Posterior cingulate gyrus (tissue), 11 donors: ENCODE measurements at places on chromosomes 1 and 21.
A peak's percentile ranks its signal among the peaks of the same experiment; 100 is the strongest.

- no peak for DNase-seq
Measured at GRCh38 chr1:24773618-24774017, 28.4 kb downstream of the CLIC4 start.

- no peak for DNase-seq
Measured at GRCh38 chr1:15504436-15504835, 19.6 kb downstream of the CASP9 start.

GRCh38 chr1:208151728-208152598, 92.2 kb downstream of the PLXNA2 start:
- DNase-seq: no peak

- DNase-seq: no peak
Measured at GRCh38 chr1:219460896-219461815, 151.7 kb downstream of the ZC3H11B start.

- peak; percentile 82 for DNase-seq
Measured at GRCh38 chr1:26696654-26697430, 1.0 kb downstream of the ARID1A start.

DNA sequence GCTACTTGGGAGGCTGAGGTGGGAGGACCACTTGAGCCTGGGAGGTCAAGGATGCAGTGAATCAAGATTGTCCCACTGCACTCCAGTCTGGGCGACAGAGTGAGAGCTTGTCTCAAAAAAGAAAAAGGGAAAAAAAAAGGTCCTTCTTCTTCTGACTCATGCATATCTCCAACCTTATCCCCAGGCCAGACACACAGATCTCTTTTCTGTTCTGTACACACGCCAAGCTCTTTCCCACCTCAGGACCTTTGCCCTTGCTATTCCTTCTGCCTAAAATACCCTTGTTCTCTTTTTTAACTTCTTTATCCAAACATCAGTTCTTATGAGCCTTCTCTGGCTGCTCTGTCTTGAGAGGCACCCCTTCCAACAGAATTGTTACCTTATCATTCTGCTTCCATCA, 22.1 kb downstream of the PLEKHO1 start:
- DNase-seq: no peak

DNA sequence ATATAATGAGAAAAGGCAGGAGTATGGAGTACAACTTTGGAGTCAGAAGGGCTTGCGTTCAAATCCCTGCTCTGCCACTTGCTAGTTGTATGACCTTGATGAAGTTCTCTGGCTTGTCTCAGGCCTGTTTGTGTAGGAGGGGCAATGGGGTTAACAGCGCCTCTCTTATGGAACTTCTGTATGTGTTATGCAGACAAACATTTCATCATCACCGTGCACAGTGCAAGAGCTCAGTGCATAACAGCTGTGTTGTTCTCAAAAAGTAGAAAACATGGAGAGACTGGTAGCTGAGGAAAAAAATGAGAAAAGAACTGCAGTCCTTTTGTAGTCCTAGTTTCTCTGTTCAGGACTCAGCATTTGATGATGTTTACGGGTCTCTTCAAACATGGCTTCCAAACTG, 10.4 kb upstream of the ZNF648 start:
- no peak for DNase-seq

GRCh38 chr1:9069326-9070100, at the start of gene SLC2A5:
Gene SLC2A5 (minus strand): TSS chr1:9069635. CDS start chr1:9069536, 99 bp downstream.
- DNase-seq: no peak

GRCh38 chr1:95537176-95537575, 303.2 kb downstream of the RWDD3 start:
- DNase-seq: no peak

GRCh38 chr21:40902299-40902698, 55.3 kb upstream of the DSCAM start:
- peak; percentile 15 for DNase-seq

DNA sequence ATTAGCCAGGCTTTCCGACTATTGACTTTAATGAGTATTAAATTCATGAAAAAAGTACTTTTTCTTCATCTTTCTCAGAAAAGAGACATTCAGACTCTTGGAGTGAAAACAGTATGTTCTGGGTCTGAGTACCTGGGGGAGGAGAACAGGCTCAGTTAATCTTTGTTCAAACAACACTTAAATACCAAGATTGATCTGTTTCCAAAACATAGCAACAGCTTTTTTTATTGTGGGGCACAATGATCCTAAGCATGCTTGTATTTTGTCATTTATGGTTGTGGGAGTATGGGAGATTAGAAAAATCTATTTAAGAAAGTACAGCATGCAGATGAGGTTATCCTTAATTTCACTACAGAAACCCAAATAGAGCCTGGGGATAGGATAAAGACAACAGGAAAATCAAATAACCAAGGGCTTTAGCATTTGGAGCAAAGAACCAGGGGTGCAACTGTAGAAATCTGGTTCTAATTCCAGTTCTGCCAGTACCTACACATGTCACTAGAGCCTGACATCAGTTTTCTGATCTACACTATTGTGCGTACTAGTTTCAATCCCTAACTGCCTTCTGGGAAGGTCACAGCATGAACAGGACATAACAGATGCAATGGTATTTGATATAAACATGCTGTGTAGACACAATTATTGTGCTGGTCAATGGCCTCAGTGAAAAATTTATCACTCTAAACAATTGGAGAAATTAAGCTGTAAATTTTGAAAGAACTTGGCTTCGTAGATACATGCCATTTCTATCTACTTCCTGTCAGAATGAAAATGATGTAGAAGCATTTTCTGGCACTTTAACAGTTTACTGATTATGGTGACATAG, 91.2 kb downstream of the KCNK1 start:
- no peak for DNase-seq

DNA sequence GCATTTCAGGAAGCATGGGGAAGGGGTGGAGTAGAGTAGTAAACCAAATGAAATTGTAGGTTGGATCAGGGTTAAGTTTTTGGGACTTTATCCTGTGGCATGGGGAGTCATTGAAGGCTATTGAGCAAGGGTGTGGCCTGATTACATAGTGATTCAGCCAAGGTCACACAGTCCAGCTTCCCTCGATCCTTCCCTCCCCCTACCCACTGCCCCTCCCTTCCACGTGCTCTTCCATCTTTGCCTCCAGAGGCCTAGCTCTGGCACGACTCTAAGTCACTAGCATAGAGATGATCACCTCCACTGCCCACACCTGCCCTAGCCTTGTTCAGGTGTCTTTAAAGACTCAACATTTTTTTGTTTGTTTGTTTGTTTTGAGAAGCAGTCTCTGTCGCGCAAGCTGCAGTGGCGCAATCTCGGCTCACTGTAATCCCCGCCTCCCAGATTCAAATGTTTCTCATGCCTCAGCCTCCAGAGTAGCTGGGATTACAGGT, 37.2 kb upstream of the SLC9A1 start:
- no peak for DNase-seq

DNA sequence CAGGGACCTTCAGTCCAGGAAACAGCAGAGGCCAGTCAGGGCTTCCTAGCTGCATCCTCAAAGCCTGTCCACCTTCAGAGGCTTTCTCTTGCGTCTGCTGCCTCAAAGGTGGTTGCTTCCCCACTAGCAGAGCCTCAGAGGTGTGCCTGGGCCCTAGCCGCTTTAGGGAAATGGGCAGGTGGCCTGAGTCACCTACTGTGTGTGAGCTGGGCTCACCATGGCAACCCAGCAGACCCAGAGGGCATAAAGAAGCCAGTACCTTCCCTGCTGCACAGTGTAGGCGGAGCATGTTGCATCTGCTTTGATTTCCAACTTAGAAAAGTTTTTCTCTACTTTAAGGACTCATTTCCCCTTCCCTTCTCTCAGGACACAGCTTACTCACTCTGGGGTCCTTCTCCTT, 12.5 kb downstream of the SLC9A1 start:
- no peak for DNase-seq

DNA sequence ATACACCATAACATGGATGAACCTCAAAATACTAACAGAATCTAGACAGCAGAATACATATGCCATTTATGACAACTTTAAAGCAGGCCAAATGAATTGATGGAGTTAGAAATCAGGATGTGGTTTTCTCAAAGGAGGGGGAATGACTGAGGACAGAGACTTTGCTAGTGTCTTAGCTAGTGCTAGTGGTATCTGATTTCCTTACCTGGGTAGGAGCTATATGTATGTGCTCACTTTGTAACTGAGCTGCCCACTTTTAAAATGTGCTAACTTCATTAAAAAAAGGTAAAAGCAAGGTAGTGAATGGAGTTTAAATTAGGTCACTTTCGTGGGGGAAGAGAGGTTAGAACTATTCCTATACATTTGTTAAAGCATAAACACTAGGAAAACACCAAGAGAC, 2.6 kb downstream of the GTF2B start:
- DNase-seq: no peak

GRCh38 chr21:33657124-33657820, 15.0 kb downstream of the ITSN1 start:
- no peak for DNase-seq

DNA sequence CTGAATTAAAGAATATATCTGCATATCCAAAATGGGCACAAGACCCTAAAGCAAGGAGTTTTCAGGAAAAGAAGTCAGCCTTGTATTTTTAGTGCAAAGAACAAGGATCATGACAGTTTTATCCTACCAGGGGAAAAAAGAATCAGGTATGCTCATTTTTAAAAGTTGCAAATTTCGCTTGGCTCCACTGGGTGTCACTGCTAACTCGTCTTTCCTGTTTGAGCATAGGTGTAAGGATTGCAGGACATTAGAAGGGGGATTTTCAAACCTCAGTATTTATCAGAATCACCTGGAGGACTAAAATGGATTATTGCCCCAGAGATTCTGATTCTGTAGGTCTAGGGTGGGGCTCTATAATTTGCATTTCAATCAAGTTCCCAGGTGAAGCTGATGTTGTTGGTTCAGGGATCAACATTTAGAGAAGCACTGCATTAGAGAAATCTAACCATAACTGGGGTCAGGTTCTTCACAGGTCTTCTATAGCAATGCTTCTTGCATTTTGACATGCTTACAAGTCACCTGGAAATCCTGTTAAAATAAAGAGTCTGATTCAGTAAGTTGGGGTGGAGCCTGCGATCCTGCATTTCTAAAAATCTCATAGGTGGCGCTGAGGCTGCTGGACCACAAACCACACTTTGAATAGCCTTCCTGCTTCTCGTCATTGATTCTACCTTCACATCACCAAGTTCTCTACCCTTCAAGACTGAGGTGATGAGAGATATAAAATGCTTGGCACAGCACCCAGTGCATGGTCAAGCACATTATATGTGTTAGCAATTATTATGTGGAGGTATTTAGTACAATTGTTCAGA, 39.6 kb downstream of the NUF2 start:
- no peak for DNase-seq
